Osteoblast (primary cell): ENCODE measurements at places on chromosomes 3 and 15. TPM values are rescaled to one million over a fixed set of nuclear protein-coding genes. Genes with fewer than 3 reads are reported as not detected.

ZPLD1 gene
- total RNA-seq: under 0.01 TPM in 1 of 2 replicates, not detected in the other

ACKR2 gene
- total RNA-seq: under 0.01 TPM in 1 of 2 replicates, not detected in the other

TUSC7 gene
- not detected in 2 replicates for total RNA-seq

DNA sequence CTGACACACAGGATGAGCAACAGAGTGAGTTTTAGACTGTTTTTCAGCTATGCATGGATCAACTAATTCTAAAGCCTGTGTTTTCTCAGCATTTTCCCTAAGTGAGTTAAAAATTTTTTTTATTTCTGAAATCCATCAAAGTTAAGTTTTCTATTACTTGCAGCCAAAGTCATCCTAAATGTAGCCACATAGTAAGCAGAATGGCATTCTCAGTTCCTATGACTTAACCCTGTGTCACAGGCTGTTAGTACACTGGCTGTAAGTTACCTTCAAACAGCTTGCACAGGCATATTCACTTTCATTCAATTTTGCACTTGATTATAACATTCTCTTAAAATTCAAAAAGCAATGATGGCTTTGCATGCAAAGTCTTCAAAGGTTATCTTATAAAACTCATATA lies 368.2 kb downstream of the OCA2 start:
- no peak for DNase-seq

AGBL1 gene
- not detected in 2 replicates for total RNA-seq
